ENCODE measurements at places on chromosomes 3 and 15. TPM values are rescaled to one million over a fixed set of nuclear protein-coding genes. Genes with fewer than 3 reads are reported as not detected.

The SERPINI1 gene
- 1.7 TPM for total RNA-seq

The FEZF2 gene
- total RNA-seq = not detected

The COX5A gene
- 313 TPM for total RNA-seq

The CYP11A1 gene
- total RNA-seq = not detected

The DCBLD2 gene
- total RNA-seq = 1.2 TPM

The LRRC34 gene
- 12.0 TPM for total RNA-seq

The TLNRD1 gene
- total RNA-seq = 32.3 TPM

The TUSC7 gene
- total RNA-seq = not detected

GRCh38 chr15:71379893-71380292, 264.6 kb downstream of the THSD4 start:
- no peak for DNase-seq

GRCh38 chr3:124041553-124041952, 49.6 kb upstream of the ROPN1 start:
- no peak for DNase-seq

DNA sequence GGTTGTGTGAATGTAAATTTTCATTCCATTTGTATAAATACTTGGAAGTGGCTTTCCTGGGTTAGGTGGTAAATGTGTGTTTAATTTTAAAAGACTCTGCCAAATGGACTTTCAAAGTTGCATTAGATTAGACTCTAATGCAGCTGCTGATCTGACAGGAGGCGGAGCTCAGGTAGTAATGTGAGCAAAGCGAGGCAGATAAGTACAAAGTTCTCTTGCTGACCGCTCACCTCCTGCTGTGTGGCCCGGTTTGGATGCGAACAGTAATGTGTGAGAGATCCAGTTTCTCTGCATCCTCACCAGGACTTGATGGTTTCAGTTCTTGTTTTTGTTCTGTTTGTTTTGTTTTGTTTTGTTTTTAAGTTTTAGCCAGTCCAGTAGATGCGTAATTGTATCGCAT, 34.9 kb upstream of the GABRA5 start:
- DNase-seq = no peak

- DNase-seq = no peak
Measured at GRCh38 chr3:134822090-134822489, 27.0 kb downstream of the EPHB1 start.

DNA sequence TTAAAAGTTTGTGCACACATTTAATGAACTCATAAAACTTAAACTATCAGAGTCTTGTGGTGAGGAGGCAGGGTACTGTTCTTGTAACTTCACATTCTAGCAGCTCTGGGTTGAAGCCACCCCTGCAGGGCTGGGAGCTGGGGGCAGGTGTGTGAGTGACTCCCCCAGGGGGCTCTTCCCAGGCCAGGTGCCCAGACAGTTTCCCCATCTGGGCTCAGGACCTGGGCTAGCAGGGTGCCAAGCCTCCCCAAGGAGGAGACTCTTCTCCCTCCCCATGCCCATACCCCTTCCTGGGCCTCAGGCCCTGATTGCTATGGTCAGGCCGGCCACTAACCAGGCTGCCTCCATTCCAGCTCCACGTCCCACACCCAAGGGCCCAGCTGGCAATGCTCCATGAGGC, 22.0 kb upstream of the CHCHD6 start:
- peak; percentile 8 for DNase-seq

GRCh38 chr3:42988097-42988496, 9.0 kb downstream of the GASK1A start:
- no peak for DNase-seq

- DNase-seq = no peak
Measured at GRCh38 chr3:48845170-48845569, 2.5 kb downstream of the PRKAR2A start.

DNA sequence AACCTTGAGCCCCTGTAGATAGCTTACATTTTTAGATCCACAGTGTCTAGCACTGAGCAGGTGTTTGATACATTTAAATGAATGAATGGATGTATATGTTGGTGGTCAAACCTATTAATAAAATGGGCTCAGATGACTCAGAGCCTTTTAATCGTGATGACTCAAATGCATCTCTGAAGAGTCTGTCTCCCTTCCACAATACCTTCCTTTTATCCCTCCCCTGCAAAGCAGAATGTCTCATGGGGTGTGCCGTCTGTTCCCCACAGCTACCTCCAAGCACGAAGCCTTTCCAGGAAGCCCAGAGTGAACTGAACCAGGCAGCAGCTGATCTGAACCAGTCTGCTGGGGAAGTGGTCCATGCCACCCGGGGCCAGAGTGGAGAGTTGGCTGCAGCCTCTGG, 303.5 kb upstream of the TPM1 start:
- no peak for DNase-seq

DNA sequence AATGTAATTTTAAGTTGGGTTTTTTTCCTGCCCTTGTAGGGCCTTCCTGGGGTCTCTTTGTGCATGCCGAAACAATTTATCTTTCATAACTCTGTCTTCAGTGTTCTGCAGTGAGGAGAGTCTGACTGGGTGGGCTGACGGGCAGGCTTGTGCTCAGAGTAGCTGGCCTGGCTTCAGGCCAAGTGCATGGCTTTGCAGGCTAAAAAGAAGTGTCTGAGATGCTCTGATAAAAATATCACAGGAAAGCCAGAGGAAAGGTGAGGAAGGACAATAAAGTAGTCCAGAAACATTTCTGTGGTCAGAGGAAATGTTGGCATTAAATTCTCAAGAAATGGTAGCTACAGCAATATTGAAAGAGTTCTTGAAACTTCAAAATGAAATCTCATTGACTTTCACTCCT, 25.5 kb downstream of the ST3GAL6 start:
- no peak for DNase-seq

DNA sequence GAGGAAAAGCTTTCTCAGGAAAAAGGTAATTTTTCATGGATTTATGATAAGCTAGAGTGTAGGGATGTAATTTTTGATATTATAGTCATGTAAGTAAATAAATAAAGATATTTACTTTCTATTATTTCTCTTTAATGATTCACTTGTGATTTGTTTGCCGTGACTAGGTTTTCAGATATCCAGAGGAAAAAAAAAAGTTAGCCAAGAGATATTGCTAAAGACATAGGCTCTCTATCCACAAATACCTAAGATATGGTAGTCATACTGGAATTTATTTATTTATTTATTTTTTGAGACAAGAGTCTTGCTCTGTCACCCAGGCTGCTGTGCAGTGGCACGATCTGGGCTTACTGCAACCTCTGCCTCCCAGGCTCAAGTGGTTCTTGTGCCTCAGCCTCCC, 59.9 kb downstream of the AP4E1 start:
- DNase-seq = no peak

GRCh38 chr3:172709774-172710663, 848 bp downstream of the NCEH1 start:
- DNase-seq = no peak

- no peak for DNase-seq
Measured at GRCh38 chr3:150116196-150116595, 145.5 kb upstream of the PFN2 start.

- DNase-seq = no peak
Measured at GRCh38 chr3:7669641-7670040, 808.7 kb downstream of the GRM7 start.

- peak; percentile 41 for DNase-seq
Measured at GRCh38 chr3:184129012-184129411, 6.1 kb upstream of the EIF2B5 start.

DNA sequence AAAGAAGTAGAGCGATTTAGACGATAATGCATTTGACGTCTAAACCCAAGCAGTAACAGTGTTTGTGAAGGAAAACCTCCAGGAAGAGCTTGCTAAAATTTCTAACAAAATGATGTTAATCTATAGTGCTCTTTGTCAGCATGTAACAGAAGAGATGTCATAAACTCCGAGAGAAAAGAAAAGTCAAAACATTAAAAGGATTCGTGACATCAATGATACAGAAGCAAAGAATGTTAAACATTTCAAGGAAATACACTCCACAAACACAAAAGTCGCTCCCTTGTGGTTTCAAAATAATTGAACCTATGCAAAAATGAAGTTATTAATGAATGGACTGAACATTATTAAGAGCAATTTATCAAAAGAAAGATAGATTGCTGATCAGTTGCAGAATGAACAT, 27.9 kb downstream of the AADAC start:
- no peak for DNase-seq

GRCh38 chr3:127371334-127371733, 83.5 kb upstream of the PRR20G start:
- no peak for DNase-seq

DNA sequence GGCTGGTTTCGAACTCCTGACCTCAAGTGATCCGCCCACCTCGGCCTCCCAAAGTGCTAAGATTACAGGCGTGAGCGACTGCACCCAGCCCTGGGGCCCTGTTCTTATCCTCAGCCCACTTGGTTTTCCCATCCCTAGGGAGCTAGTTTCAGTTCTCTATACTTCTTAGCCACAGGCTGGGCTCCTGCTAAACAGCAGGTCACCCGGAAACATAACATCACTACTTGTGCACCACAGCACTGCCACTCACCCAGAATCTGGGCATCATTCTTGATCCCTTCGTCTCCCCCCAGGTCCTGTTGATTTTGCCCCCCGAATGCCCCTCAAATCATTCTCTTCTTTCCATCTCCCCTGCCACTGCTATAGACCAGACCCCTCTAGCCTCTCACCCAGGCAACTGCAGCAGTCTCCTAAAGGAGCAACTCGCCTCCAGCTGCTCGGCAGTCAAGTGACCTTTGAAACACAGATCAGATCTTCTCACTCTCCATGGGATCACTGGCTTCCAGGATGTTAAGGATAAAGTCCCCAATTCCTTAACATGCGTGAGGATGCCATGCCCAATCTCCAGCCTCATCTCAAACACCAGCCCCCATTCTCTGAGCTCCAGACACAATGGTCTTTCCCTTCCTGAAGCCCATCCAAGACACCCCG, 5.6 kb upstream of the AP3S2 start:
- DNase-seq = no peak

DNA sequence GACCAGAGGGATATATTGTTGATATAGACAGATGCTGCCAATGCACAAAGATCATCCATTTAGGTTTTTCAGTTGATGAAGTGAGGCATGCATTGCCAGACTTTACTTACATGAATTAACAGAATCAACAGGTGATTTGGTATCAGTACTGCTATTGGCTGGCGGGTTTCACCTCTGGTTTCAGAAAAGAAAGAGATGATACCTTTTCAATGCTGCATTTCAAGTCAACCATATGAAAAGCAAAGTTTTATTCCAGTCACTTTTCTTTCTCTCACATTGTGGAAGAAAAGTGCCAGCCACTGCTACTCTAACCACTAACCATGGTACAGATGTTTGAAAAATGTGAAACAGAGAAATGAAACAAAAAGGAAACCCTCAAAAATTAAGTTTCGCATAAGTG, 289.1 kb downstream of the TIGIT start:
- DNase-seq = no peak

All from activated CD8-positive, alpha-beta T cell treated with anti-CD3 and anti-CD28 coated beads, Interleukin-2, amount 10 ng/mL, durations not matched to agents 7 days and 5 days (primary cell).